ENCODE measurements at places on chromosomes 7 and 10. TPM values are rescaled to one million over a fixed set of nuclear protein-coding genes. Genes with fewer than 3 reads are reported as not detected.
A peak's percentile ranks its signal among the peaks of the same experiment; 100 is the strongest.

- no peak for DNase-seq
These were observed 1.2 kb upstream of the EVX1 start for GRCh38 chr7:27241189-27242056.

- DNase-seq, result no peak
These were observed 11.5 kb upstream of the CC2D2B start for GRCh38 chr10:95896071-95896850.

DNA sequence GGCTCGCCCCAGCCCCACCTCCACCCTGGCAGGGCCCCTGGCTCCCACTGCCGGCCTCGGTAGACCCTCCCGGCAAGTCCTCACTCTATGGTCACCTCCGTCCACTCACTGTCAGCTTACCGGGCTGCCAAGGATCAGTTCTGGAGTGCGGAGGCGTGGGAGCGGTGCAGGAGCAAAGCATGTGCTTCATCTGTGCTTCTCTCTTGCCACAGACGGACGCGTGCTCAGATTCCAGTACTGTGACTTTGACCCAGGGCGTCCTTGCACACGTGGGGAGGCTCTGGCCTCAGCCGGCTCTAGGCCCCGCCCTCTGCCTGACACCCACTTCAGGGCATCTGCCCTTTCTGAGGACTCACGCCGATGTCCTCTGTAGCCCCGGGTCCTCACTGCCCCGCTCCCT, 547.5 kb upstream of the FOXK1 start:
- DNase-seq, result no peak

- no peak for DNase-seq
These were observed 21.8 kb downstream of the SPOCK2 start for GRCh38 chr10:72066318-72067284.

Gene PPP3CB
- 7.1 TPM for total RNA-seq

DNA sequence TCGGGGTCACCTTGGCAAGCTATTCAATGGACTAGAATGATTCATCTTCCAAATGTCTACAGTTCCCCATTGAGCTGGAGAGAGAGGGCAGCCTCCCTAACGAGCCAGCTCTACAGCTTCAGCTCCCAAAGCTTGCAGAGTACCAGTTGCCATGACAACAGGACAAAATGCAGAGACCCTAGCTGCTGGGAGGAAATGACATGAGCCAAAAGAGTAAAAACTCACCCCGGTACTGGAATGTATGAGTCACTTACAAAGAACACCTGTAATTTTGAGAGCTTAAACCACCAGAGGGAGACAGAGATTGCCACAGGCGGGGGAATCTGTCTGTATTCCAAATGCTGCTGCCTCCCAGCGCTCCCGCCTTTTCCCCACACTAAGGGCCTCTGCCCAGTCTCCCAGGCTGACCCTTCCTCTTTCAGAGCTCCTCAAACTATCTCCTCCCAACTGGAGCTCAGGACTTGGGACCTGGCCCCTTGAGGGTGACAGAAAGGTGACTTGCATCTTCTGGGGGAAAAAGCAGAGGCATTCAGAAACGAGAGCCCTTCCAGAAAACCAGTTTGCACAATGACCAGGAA, 95.5 kb downstream of the CUL2 start:
- peak; percentile 86 for DNase-seq

Gene PRPS1L1
- total RNA-seq, result not detected

Gene BLNK
- total RNA-seq, result 0.08 TPM

DNA sequence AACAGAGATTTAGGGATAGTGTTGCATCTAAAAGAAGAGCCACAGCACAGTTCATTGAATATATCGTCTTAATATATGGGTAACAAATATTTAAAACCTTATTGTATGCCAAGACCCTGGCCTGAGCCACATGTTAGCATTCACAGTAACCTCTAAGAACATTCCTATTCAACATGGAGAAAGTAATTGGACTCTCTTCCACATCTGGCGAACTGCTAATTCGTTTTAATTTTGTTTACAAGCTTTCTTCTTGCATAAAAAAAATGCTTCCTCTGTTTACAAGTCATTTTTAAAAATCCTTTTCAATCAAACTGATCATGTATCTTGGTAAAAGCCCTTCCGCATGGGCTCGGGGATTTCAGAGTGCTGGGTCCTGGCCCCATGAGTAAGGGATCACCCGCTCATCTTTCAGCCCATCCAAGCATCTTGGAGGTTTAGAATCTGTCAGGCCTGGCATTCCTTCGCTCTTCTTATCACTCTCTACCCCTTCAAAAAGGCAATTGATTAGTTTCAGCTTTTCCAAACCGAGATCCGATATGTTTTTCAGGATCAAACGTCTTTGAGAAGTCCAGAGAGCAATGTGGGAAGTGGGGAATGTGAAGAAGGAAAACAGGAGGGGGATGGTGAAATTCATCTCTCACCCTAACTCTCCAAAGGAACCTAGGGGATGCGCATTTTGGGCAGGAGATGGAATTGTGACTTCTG, 7.3 kb downstream of the TWIST1 start:
- no peak for DNase-seq

GRCh38 chr7:150406567-150407421, 27.7 kb downstream of the ZNF775 start:
- peak; percentile 41 for DNase-seq

DNA sequence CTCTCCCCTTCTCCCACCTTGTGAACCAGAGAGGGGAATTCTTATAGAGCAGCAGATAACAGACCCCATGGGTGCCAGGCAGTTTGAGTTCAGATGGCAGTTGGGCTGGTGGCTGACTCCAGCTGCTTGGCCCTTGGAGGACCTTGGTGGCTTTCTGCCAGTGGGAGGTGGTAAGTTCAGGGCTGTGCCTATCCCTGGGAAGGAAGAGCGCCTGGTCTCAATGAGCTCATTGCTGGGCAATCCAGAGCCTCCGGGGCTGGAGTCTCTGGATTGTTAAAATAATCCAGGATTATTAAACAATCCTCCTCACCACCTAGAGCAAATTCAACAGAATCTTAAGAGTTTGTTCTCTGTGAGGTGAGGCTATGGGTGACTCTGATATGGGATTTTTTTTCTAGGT, 105.2 kb downstream of the FANK1 start:
- DNase-seq, result no peak

- DNase-seq, result no peak
These were observed 7.6 kb upstream of the CALML5 start for GRCh38 chr10:5506751-5507648.

Gene PRF1
- not detected for total RNA-seq

DNA sequence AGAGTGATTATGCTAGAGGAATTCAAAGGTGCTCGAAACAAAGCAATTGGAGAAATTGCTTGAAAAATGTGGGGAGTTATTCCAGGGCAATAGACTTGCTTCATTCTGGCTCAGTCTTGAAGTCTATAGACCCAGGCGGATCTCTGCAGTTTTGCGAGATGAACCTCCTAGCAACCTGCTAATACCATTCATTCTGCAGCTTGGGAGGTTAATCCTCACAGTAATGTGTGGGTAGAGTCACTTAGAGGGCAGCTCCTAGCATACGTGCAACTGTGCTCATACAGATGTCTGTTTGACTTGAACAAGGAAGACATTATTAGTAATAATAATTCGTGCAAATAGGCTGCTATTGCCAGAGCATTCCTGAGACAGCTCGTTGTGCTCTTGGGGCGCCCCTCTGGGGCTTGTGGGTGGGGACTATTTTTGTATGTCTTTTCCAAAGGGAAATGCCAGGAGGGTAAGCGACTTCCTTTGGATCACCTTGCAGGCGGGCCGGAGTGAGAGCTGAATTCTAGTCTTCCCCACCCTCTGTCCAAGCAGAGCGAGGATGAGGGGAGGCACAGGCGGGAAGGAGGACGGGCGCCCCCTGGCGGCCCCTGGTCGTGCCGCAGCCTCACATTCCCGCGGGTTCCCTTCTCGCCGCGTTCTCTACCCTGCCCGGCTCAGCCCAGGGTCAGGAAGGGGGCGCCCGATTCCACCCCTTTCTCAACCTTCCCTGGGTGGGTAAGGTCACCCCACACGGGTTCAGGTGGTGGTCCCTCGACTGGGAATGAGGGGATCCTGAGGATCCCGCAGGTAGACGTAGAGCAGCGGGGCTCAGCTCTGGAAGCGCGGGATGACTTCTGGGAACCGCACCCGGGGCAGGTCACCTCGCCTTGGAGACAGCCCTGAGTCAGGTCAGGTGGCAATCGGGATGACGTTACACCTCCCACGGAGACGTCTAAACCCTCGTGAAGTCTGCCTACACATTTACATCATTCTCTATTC, 241.5 kb downstream of the PHTF2 start:
- DNase-seq, result no peak

GRCh38 chr10:93615576-93616235, 3.4 kb downstream of the PDE6C start:
- no peak for DNase-seq

Gene ANKRD22
- 7.2 TPM for total RNA-seq

Gene MINPP1
- total RNA-seq, result 22.5 TPM

Gene LIPA
- 10.2 TPM for total RNA-seq

Gene PRR15
- total RNA-seq, result 101 TPM

- DNase-seq, result no peak
These were observed 17.5 kb upstream of the C10orf71 start for GRCh38 chr10:49281461-49281860.

DNA sequence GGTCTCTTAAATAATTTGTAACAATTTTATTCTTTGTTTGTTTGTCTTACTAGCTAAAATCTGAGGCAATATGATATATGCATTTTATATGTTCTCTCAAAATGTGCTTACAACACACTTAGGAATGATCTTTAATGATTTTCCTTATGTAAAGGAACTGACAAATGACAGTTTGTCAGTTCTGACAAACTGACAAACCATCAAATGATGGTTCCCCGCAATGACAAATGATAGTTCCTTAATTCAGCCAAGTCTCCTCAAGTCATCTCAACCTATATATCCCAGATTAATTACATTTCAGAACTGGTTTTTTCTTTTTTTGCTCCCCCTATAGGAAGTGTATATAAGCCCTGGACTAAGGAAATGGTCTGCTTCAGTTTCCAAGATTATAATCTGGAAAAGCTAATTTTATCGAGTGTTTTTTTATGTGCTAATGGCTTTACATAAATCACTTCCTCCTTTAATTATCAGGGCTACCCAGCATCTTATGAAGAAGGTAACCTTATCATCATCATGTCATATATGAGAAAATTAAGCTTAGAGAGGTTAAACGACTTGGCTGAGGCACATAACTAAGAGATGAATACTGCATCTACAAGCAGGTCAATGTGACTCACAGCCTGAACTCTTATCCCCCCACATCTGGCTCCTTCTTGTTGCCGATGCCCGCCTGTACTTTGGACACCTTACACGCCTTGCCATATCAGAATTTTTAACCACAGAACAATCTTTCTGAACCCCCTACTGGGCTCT, 75.1 kb downstream of the RELN start:
- DNase-seq, result no peak

Gene GIMAP1
- total RNA-seq, result not detected

Gene CYP2E1
- not detected for total RNA-seq

DNA sequence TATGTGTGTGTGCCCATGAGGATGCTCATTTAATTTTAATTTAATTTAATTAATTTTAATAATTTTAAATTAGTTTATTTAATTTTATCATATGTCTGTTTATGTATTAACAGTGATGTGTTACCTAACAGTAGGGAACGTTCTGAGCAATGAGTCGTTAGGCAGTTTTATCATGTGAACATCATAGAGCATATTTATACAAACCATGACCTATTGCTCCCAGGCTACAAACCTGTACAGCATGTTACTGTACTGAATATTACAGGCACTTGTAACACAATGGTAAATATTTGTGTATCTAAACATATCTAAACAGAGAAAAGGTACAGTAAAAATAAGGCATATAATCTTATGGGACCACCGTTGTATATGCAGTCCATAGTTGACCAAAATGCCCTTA, 13.7 kb upstream of the CFAP69 start:
- peak; percentile 34 for DNase-seq

GRCh38 chr7:66330961-66331360, 125.8 kb downstream of the TPST1 start:
- DNase-seq, result no peak

Gene WNT2
- total RNA-seq, result not detected

Gene ADAMTS14
- 0.03 TPM for total RNA-seq

- no peak for DNase-seq
These were observed 509.0 kb downstream of the GATA3 start for GRCh38 chr10:8563478-8563877.

DNA sequence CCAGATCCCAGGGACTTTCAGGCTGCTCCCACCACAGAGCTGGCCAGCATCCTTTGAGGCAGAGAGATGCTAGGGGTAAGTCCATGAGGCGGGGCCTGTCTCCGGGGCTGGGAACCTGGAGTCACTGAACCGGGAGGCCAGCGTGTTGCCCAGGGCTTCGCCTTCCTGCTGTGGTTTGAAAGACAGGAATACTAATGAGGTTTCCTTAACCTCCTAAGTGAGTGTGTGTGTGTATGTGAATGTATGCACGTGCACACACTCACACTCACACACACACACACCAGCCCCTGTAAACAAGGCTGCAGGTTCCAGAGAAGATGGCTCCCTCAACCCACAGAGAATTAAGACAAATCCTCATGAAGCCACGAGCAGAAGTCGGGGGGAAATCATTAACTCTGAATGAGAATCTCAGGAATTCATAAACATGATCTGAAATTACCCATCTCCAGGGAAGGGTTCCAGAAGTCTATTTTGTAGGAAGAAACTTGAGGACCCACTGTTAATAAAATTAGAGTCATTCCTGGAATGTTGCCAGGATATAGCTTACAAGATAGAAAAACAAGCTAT, 20.3 kb upstream of the PFKP start:
- peak; percentile 51 for DNase-seq

Gene RHOBTB1
- 1.4 TPM for total RNA-seq

Gene PNLIP
- not detected for total RNA-seq

Gene KLF14
- not detected for total RNA-seq

Gene CISD1
- 11.8 TPM for total RNA-seq

GRCh38 chr7:271266-272107, 18.5 kb upstream of the FOXL3 start:
- no peak for DNase-seq

Gene ASNS
- total RNA-seq, result 22.2 TPM

Gene VSTM4
- total RNA-seq, result not detected

Gene ITIH5
- total RNA-seq, result not detected

DNA sequence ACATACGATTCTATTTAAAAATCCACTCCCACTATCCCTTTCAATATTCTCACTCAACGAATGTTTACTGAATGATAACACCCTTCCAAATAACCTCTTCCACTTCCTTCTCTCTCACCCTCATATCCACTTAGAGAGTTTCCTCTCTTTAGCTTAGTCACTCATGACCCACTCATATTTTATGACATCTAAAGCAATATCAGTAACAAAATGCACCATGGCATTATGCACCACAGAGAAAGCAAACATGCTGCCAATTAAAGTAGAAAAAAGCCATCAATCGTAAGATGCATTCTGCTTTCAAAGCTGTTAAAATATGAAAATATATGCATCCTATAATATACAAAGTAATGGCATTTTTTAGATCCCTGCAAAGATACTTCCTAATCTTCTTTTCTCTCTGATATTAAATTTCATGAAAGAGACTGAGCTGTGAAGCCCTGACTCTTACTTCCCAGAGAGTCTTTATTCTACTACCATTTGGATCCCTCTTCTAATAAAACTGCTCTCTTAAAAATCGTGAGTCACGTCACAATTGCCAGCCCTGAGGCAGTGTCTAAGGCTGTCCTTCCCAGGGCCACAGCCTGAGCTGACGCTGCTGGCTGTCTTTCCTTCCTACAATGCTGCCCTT, 283.0 kb upstream of the KLF6 start:
- DNase-seq, result peak; percentile 77

Gene TFR2
- 1.7 TPM for total RNA-seq

- no peak for DNase-seq
These were observed at the start of gene OPALIN for GRCh38 chr10:96358851-96359540. OPALIN (minus strand) TSS chr10:96359002; CDS start chr10:96358896, 106 bp downstream.

Measured in HT-29 (cell line).